ENCODE measurements at places on chromosomes 6 and 20. TPM values are rescaled to one million over a fixed set of nuclear protein-coding genes. Genes with fewer than 3 reads are reported as not detected.

The ULBP3 gene
- total RNA-seq = 8.5 TPM

- no peak for DNase-seq
Observed at GRCh38 chr6:151509048-151509447, 15.2 kb downstream of the CCDC170 start.

- no peak for DNase-seq
Observed at GRCh38 chr6:75746221-75746620, 2.8 kb upstream of the MYO6 start.

DNA sequence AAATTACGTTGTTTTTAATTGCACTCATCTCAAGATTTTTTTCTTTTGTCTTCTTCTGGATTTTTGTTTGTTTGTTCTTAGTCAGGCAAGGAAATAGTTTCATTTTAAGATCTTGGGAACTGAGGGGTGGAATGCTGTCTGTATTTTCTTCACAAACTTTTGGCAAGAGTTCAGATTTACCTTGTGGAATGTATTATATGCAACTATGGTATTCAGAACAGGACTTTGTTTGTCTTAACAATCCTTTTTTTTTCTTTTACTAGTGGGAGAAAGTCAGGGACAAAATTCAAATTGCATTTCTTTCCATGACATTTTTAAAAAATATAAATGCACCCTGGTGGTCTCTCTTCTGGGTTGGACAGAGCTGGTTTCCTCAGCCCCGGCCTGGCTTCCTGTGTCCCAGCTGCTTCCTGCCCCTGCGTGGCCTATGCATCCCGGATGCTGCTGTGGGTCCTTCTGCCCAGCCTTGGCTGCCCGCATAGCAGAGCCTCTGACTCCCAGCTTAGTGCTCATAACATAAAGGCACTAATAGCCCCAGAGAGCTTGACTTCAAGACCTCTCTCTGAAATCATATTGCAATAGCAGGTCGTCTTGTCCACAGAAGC lies 520.7 kb downstream of the QKI start:
- DNase-seq = no peak

- no peak for DNase-seq
Observed at GRCh38 chr20:35886537-35886936, 67.8 kb downstream of the SCAND1 start.

The DDR1 gene
- total RNA-seq = 16.0 TPM

GRCh38 chr6:1619673-1620503 lies 10.2 kb downstream of the FOXC1 start:
- DNase-seq = no peak

The ZNF334 gene
- total RNA-seq = 0.14 TPM

GRCh38 chr6:100464903-100465700 lies at the start of gene SIM1:
Gene SIM1, minus strand, starts transcription at chr6:100464921. Its CDS starts 1,453 bp downstream, at chr6:100463468.
- DNase-seq = no peak

GRCh38 chr20:46127396-46128010 lies 9.4 kb downstream of the CD40 start:
- no peak for DNase-seq

DNA sequence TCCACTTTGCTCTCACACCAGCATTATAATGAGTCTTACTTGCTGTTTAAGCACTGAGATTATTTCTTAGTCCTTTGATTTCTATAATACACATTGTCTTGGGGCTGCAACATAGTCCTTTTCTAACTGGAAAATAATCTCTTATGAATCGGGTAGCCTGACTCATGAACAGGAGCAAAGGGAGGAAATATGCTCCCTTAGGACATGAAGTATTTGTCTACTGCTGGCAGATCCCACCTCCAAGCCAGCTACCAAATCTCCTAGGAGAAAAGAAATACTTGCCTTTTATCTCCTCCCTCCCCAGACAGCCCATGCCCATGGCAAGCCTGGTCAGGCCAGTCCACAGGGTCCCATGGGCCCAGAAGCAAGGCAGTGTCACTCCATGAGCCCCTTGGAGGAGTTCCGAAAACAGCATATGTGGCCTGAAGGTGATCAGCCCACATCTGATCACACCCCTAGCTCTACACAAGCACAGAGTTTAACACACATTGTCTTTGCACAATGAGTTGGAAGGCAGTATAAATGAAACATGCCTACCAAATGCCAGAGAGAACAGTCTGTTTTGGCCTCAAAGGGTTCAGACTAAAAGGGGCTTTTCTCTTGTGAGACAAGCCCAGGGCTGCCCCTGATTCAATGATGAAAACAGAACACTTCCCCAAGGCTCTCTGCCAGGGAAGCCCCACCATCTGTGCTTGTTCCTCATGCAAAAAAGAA lies 37.1 kb upstream of the SLC4A11 start:
- DNase-seq = no peak

The MYCT1 gene
- not detected for total RNA-seq

- DNase-seq = no peak
Observed at GRCh38 chr6:34366639-34366921, 25.9 kb downstream of the NUDT3 start.

DNA sequence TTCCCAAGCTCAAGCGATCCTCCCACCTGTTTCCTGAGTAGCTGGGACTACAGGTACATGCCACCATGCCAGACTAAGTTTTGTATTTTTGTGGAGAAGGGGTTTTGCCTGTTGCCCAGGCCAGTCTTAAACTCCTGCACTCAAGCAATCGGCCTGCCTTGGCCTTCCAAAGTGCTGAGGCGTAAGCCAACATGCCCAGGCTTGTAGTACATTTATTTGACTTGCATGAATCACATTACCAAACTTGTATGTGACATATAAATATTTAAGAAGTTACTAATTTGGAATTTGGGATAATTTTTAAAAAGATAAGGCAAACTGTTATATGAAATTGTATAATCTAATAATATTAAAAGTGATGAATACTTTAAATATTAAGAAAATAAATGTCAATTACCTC lies 157.6 kb downstream of the MCHR2 start:
- DNase-seq = no peak

GRCh38 chr6:147708170-147708569 lies 199.7 kb downstream of the SAMD5 start:
- no peak for DNase-seq

- no peak for DNase-seq
Observed at GRCh38 chr6:17397764-17398194, 4.4 kb downstream of the CAP2 start.

- DNase-seq = no peak
Observed at GRCh38 chr6:139278190-139278589, 13.6 kb downstream of the TXLNB start.

The GFOD1 gene
- total RNA-seq = 0.82 TPM

DNA sequence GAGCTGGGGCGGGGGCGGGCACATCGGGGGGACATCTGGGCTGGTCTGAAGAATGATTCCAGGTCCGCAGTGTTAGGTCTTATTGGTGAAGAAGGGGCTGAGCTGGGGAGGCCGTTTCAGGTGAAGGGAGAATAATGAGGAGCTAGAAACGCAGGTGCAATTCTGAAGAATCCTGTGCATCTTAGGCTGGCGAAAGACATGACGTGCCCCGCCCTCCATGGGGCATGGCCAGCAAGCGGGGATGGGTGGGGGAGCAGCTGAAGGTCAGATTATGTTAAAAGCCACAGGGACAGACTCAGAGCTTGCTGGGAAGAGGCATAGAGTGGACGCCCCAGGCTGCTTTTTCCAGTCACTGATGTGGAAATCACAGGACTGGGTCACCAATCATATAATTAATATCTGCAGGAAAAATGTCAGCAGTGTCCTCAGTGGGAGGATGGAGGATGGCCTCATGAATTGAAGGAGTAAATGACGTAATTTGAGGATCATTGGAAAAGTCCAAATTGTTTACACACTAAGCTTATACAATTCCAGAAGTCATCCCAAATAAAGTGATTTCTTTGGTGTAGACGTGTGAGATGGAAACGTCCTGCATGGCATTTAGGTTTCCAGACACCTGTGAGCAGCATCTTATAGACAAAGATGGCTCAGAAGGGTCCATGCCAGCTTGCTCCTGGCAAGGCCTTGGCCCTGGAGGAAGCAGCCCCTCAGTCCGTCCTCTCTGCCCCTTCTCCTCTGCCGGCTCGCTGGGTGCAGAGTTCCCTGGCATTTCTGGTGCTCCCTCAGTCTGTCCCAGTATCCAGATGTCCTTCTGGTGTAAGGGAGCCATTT lies 109.6 kb upstream of the FRMD1 start:
- no peak for DNase-seq

DNA sequence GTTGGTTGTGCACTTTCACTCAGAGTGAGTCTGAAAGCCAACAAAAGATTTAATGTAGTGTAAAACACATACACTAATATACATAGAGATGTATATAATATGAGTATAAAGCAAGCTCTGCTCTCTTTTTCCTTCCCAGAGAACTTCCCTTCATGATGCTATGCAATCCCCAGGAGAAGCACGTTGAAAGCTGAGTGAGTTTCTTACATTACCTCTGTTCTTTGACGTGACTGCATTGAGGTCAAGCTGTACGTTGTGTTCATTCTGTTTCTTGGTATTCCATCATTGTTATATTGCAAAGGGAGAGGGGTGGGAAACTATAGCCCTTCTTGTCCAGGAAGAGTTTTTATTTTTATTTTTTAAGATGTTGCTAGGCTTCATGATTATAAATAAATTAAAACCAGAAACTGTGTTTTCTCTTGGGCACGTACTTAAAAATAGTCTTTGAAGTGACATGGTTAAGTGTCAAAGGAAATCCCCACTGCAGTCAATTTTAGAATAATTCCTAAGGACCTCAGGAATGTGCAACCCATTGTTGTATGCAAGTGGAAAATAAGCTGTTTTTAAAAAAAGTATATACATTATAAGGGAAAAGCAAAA lies 651.0 kb downstream of the CD109 start:
- no peak for DNase-seq

The ZNF133 gene
- total RNA-seq = 10.8 TPM

- no peak for DNase-seq
Observed at GRCh38 chr6:149261364-149262040, 56.0 kb upstream of the TAB2 start.
